ENCODE measurements at places on chromosomes 12 and 14. TPM values are rescaled to one million over a fixed set of nuclear protein-coding genes. Genes with fewer than 3 reads are reported as not detected.

PRH1 gene
- 2.9 TPM for total RNA-seq

A2ML1 gene
- not detected for total RNA-seq

TEAD4 gene
- total RNA-seq: 14.1 TPM

NPAS3 gene
- total RNA-seq: 0.18 TPM

TXNDC16 gene
- total RNA-seq: 5.8 TPM

ZFHX2 gene
- total RNA-seq: not detected

BDKRB1 gene
- total RNA-seq: 1.8 TPM

LTBR gene
- total RNA-seq: 203 TPM

SBNO1 gene
- total RNA-seq: 17.5 TPM

FBXW8 gene
- total RNA-seq: 20.9 TPM

OAS1 gene
- total RNA-seq: 1.1 TPM

KLRC1 gene
- not detected for total RNA-seq

ADAMTS20 gene
- total RNA-seq: not detected

HVCN1 gene
- total RNA-seq: 3.4 TPM

RERG gene
- 1.6 TPM for total RNA-seq

TCL1B gene
- total RNA-seq: not detected

KDM2B gene
- 27.1 TPM for total RNA-seq

MCRS1 gene
- 59.5 TPM for total RNA-seq

KCNC2 gene
- total RNA-seq: not detected
